ENCODE measurements at places on chromosomes 6 and 20.

DNA sequence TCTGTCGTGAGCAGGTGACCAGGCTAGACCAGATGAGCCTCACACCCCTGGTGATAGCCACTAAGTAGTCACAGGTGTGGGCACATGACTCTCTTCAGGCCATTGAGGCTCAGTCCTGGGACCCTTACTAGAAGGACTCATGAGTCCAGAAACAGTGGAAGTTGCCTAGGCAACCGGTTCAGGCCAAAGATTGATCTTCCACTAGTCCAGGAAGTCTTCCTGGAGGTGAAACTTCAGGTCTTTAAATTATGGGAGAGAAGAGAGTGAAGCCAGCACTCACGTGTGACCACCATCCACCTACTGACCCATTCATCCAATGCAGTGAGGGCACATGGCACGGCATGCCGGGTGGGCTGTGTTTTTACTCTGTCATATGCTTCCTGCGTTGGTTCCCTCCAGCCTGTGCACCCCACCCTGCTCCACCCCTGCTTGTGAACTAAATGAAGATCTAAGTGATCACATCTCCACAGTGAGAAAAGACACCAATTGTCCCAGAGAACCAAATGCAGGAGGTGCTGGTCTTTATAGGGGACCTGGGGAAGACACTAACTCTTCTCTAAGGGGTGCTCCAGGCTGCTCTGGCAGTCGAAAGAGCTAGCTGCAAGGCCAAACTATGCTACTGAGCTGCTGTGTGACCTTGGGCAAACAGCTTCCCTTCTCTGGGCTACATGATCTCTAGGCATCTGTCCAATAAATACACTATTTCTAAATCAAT is 12.5 kb upstream of the STX16 start:
- no peak for DNase-seq

DNA sequence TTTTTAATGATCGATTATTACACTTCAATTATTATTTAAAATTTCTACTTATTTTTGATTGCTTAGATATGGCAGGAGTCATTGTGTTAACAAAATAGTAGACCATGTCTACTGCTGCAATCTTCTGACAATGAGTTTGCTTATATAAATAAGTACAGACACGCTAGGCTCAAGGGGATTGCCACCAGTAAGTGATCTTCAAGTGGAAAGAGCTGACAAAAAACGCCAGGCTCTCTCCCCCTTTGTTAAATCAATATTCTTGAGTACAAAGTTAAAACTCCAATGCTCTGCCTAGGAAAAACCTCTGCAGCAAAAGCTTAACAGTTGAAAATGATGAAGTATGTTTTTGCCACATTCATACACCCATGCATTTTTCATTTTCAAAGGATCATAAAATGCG is 738.1 kb downstream of the HDGFL1 start:
- DNase-seq, result no peak

DNA sequence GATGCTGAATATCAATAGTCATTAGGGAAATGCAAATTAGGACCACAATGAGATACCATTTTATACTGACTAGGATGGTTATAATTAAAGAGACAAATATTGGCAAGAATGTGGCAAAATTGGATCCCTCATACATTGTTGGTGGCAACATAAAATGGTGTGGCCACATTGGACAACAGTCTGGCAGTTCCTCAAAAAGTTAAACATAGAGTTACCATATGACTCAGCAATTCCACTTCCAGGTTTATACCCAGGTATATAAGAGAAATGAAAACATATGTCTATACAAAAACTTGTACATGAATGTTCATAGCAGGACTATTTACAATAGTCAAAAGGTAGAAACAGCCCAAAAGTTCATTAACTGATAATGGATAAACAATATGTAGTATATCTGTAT is 2.0 kb upstream of the CRIP3 start:
- no peak for DNase-seq

GRCh38 chr6:41500561-41500960 is 45.6 kb upstream of the FOXP4 start:
- DNase-seq, result no peak

DNA sequence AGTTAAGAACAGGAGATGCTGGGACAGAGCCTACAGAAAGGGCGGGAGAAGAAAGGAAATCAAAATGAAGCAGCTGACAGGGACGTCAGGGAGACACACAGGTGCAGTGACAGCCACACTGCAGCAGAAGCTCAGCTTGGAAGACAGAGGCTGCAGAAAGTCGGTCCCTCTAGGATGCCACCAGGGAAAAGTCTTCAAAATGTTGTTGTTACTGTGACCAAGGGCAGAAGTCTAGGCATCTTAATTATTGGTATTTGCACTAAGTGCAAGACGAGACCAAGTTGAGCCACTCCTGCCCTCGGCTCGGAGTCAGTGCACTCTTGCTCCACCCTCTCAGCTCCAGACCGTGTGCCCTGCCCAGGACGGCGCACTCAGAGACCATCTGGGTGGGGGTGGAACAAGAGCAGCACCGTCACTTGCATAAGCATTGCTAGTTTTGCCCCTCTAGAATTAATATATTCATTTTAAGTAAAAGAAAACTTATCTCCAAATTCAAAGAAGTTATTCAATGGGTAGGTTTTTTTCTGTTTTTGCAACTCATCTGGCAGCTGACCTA is 2.6 kb downstream of the PRR18 start:
- no peak for DNase-seq

DNA sequence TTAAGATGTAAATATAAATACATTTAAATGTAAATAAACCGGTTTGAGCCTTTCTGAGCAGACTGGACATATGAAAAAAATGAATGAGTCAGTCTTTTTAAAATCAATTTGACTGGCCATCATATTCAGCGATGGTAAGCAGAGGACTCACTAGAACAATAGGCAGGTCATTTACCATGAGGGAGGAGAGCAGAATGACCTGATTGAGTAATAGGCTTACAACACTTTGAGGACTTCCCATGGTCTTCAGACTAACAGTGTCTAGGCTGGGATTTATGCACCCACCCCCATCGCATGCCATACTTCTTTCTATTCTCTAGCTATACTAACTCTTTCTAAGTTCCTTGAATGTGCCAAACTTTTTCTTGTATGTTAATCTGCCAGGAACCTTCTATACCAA is 241.9 kb upstream of the RAB32 start:
- no peak for DNase-seq

DNA sequence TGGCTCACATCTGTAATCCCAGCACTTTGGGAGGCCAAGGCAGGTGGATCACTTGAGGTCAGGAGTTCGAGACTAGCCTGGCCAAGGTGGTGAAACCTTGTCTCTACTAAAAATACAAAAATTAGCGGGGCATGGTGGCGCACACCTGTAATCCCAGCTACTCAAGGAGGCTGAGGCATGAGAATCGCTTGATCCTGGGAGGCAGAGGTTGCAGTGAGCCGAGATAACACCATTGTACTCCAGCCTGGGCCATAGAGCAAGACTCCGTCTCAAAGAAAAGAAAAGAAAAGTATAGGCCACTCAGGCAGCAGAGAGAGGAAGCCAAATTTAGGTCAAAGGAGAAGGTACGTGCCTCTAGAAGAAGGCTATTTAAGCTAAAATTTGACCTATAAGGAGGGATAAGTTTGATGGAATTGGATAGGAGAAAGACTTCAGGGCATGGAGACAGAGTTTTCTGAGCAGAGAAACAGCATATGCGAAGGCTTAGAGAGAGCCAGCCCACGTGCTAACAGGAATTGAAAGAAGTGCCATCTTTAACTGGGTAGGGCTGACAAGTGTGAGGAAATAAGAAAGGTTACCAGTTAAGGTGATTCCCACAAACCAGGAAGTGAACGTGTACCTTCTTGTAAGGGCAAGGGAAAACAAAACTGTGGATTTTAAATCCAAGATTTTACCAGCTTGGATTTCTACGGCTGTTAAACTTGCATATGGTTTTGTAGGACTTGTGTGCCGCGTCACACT is 113.8 kb downstream of the IPCEF1 start:
- DNase-seq, result no peak

- no peak for DNase-seq
These were observed 59.8 kb downstream of the CDH4 start for GRCh38 chr20:61311656-61312387.

GRCh38 chr20:1186367-1186991 is 1.7 kb upstream of the TMEM74B start:
- DNase-seq, result no peak
